Effector CD4-positive, alpha-beta T cell (primary cell): ENCODE measurements at places on chromosomes 3 and 15.

GRCh38 chr15:81484086-81484955 lies 110.3 kb upstream of the TMC3 start:
- DNase-seq, result no peak

DNA sequence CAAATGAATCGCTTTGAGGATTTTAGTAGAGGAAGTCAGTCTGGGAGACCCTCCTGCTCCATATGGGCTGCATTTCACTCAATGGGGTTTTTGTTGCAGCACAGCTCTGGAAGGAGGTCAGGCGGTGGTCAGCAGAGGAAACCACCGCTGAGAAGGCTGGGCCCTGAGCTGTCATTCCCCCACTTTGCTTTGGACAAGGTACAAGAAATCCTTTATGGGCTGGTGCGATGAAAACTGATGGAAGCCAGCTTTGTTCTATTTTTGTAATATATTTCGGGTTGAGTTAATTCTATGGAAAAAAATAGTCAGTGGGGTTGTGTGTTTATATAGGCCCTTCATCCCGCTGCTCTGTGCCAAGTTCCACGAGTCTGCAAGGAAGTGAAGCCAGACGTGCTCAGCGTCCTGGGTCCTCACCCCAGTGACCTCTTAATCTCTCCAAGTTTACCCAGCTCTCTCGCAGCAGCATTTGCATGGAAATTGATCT lies 157.1 kb upstream of the TMC3 start:
- DNase-seq, result no peak

- DNase-seq, result no peak
Measured at GRCh38 chr3:78761126-78761525, 1006.7 kb downstream of the ROBO1 start.

DNA sequence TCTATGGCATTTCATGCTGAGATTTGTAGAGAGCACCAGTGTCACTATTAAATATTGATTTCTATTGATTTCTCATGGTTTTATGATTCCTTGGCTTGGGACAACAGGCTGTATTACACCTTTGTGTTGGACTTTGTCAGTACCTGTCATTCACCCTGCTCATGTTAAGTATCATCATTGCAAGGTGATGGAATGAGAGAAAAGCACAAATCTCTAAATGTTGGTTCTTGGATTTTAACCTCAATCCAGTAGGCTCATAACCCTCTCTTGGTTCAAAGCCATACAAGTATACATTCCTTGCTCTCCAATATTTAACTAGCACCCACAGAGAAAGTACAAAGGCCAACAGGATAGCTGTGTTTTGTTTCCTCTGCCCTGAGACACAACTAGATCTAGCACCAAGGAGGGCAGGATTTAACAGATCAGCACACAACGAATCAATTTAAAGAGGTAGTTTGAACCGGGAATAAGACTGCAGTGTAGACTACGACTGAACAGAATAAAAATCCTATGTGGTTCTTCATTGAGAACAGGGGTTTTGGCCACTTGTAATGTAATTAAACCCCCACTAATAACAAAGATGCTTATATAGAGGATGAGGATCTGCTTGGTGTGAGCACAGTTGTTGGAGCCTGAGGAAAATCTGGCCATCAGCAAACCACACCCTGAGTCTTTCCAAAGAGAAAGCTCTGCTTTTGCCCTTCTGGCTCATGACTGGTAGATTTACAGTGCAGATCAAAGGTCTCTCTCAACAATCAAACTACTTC lies 78.0 kb upstream of the TNFSF10 start:
- no peak for DNase-seq

- no peak for DNase-seq
Measured at GRCh38 chr3:194124193-194124592, 11.8 kb upstream of the HES1 start.

DNA sequence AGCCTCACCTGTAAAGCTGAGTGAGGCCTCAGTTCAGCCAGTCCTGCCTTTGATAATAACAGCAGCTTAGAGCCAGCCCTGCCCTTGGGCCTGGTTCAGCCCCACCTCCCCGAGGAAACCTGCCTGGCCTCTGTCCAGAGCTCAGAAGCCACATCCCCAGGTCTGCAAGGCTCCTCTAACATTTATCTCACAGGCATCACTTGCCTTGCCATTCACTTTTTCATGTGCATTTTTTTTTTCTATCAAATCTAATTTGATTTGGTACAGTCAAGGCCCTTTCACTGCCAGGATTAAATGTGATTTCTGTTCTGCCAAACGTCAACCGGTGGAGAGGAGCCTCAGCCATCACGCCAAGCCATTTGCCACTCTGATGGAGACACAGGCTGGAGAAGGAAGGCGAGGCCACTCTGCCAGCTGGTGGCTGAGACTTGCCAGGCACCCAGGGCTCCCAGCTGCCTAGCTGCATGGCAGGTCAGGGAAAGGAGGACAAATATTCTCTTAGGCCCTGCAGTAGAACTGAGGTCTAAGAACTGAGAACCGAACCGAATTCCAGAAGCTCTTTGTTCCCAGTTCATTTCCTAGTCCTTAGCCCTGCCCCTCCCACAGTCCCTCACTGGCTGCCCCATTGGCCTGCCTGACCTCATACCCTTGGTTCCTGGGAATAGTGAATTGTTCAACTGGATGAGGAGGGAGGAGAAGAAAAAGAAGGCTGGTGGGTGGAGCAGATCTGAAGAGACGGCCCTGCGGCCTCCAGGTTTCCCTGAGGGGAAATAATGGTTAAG lies 76.4 kb downstream of the SPSB4 start:
- no peak for DNase-seq

- no peak for DNase-seq
Measured at GRCh38 chr15:74655424-74655823, 39.8 kb downstream of the CLK3 start.

- no peak for DNase-seq
Measured at GRCh38 chr3:40915346-40915865, 283.9 kb upstream of the CTNNB1 start.

DNA sequence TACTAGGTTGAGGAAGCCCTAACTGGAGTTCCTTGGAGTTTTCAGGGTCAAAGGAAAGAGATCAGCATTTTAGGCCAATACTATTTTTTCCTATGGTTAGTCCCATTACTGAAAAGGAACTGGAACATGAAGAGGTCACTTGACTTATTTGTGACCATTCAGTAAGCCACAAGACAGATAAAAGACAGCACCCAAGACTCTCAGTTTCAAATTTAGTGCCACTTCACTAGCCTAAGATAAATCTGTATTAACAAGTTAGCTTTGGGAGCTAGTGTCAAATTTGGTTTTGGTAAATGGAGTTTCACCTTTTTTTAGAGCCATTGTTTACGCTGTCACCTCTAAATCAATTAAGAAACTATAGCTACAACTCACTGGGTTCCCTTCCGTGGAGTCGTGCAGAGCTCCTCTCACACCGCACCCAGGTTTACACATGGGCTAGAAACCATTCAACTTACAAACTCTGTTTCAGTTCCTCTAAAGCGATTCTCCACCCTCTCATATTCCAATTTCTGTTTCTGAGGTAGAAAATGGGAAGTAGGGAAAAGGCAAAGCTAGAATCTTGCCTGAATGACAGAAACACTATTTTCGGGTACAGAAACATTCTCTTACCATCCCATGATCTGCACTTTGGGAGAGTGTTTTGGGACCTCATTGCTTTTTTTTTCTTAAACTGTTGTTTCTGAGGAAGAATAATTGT lies 14.4 kb downstream of the CCDC32 start:
- no peak for DNase-seq

GRCh38 chr3:107651782-107652181 lies 129.0 kb downstream of the BBX start:
- no peak for DNase-seq
